CD4-positive, alpha-beta T cell treated with Interferon alpha-2 for 1 hour (primary cell): ENCODE measurements at places on chromosomes 6 and 20.

DNA sequence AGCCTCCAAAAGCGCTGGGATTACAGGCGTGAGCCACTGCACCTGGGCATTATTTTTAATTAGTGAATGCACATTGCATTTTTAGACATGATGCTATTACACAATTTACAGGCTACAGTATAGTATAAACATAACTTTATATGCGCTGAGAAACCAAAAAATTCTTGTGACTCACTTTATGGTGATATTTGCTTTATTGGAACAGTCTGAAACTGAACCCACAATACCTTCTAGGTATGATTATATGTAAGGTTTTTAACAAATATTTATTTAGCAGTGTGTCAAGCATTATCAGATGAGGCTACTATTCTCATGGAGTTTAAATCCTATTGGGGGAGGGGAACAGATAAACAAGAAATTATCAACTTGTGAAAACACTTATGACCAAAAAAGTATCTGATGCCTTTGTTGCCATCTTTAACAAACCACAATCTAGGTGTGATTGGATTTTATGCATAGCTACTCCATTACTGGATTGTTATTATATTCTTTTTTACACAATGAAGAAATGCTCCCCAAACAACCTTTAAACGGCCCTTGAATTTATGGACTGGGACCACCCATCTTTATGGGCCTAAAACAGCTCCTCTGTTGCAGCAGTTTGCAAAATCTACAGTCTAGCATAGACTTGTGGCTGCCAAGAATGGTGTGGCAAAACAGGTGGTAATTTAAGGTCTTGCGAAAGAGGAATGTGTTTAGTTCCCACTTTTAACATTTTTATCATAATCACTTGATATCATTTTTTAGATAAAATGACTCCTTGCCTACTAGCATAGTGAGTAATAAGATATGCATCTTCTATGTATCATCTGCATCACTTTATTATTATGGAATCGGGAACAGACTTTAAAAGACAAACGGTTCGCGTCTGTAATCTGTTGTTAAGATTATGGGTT is 159.2 kb upstream of the C6orf118 start:
- no peak for DNase-seq

DNA sequence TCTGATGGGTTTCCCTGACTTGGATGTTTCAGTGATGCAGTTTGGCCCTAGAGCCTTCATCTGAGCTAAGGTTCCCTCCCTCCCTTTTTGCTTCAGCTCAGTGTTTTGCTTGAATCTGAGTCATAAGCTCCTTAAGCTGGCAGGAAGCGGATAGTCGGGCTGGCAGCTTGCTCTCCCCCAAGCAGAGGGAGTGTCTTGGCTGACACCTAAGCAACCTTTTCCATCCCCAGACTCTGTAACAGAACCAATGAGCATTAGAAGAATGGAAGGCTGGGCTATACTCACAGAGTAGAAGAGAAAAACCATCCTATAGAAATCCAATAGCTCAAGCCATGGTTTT is 98.3 kb downstream of the HAO1 start:
- DNase-seq: no peak

DNA sequence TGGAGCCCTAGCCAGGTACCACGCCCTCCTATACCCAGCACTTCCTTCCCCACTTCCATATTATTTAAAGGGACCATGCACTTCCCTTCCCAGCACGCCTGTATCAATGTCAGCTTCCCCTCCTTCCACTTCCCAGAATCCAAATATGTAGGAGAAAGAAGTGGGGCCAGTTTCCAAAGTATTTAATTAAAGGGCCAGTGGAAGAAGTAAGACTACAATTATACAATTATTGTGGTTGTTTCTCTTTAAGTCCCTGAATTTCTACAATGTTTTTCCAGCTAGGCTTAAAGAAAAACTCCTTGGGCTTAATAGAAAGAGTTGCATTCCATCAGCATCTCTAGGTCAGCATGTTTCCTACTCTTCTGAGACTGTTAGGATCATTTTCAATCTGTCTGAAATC is 515.8 kb downstream of the PREX1 start:
- no peak for DNase-seq

DNA sequence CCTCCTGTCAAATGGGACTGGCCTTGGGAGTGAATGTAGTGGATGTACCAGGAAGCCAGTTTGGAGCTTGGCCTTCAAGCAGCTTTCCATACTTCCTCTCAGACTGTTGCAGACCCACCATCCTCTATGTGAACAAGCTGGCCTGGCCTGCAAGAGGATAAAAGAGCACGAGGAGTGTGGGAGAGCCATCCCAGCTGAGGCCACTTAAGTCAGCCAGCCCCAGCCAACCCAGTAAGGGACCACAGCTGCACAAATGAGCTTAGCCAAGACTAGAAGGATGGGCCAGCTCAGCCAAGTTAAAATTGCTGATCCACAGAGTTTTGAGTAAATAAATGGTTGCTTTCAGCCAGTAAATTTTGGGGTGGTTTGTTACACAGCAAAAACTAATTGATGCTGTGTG is 156.9 kb upstream of the SOX4 start:
- DNase-seq: no peak

DNA sequence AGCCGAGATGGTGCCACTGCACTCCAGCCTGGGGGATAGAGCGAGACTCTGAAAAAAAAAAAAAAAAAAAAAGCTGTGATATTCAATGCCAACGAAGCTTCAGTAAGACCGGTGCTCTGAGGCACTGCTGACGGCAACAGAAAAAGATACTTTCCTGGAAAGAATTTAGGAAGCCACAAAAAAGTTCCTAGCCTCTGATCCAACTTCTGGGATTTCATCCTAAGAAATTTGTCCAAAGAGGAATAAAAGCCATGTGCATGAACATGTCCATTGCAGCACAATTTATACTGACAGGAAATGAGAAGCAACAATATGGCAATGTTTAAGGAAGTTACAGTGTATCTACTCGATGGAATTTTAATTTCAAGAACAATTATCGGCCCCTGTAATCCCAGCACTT is 24.5 kb upstream of the CARMIL1 start:
- no peak for DNase-seq

GRCh38 chr6:147207837-147208754 is 3.9 kb downstream of the STXBP5 start:
- no peak for DNase-seq

DNA sequence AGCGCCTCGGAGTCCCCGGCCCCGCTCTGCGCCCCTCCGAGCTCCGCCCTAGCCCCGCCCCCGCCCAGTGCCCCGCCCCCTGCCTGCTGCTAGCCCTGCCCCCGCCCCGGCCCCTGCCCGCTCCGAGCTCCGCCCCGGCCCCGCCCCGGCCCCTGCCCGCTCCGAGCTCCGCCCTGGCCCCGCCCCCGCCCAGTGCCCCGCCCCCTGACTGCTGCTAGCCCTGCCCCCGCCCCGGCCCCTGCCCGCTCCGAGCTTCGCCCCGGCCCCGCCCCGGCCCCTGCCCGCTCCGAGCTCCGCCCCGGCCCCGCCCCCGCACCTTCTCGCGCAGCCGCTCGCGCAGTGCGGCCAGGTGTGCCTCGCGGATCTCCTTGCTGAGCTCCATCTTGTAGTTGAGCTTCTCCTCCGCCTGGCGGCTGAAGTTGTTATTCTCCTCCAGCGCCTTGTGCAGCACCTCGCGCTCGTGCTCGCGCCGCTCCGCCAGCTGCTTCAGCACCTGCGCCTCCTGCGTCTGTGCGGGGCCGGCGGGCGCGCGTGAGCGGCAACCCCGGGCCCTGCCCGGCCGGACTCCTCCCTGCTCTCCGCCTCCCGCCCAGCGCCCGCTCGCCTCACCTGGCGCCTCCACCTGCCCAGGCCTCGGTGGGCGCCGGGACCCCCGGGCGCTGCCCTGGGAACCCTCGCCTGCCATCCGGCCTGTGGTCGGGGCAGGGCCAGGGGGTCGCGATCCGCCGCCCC is 11.3 kb downstream of the STMN3 start:
- DNase-seq: peak; percentile 97
